Lung microvascular endothelial cell (primary cell): ENCODE measurements at places on chromosomes 5 and 9. TPM values are rescaled to one million over a fixed set of nuclear protein-coding genes. Genes with fewer than 3 reads are reported as not detected.

DNA sequence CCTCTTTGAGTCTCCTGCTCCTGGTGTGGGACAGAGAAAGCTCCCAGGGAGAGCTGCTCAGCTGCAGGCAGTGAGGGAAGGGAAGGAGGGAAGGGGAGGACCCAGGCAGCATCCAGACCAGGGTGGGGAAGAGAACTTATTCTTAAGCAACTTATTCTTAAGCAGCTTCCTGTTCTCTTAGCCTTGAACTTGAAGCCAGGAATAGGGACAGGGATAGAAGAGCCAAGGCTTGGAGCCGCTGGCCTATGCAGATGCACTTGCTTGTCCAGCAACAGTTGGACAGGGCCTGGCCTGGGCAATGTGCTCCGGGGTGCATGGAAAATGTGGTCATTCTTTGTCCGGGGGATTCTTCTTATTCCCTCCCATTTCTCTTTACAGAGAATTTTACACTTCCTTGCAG, 31.4 kb upstream of the SPTLC1 start:
- no peak for DNase-seq

DNA sequence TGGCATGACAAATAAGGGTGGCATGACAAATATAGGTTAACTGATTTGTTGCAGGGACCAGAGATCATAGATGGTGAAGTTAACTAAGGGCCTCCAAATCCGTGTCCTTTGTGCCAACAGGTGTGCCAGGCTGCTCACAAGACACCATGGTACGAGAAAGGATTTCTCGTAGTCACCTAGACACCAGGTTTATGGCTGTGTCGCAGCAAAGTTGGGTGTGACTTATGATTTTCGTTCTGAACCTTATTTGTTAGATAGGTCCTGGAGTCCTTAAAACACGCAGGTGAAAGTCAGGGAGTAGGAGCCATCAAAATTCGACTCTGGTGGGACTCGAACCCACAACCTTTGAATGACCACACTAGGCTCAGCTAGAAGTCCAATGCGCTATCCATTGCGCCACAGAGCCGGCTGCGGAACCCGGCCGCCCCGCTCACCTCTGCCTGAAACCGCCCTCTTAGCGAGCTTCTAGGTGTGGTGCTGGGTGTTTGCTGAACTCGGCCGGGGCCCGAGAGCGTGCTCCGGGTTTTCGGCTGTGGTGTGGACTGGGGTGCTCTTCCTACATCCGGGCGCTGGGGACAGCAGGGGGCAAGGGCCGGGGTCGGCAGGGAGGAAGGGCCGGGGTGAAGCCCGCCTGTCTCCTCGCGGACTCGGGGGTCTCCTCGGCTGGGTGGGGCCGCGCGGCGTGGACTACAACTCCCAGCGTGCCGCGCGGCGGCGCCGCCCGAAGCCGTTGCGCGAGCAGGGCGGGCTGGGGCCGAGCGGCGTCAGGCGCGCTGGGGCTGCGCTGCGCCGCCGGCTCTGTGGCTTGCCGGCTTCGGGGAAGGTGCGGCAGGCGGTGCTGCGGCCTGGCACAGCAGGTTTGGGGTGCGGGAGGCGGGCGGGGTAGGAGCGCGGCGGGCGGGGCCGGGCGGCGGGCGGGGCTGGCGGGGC, at the start of gene SLC27A4:
Gene SLC27A4, plus strand, starts transcription at position 767 of the 930 bp plus-strand sequence. CDS start 2,606 bp downstream, outside the sequence.
- DNase-seq: peak; percentile 79

GRCh38 chr9:89535461-89535860, 37.5 kb upstream of the SEMA4D start:
- no peak for DNase-seq

- DNase-seq: no peak
These were observed 15.1 kb upstream of the TNFSF15 start for GRCh38 chr9:114820776-114821501.

GRCh38 chr9:124869986-124870560, 8.1 kb downstream of the ARPC5L start:
- peak; percentile 77 for DNase-seq

Gene SMIM33
- under 0.01 TPM in 1 of 2 replicates, not detected in the other for total RNA-seq

Gene RNF183
- not detected in 2 replicates for total RNA-seq

Gene SVEP1
- under 0.01 TPM in 2 replicates for total RNA-seq

DNA sequence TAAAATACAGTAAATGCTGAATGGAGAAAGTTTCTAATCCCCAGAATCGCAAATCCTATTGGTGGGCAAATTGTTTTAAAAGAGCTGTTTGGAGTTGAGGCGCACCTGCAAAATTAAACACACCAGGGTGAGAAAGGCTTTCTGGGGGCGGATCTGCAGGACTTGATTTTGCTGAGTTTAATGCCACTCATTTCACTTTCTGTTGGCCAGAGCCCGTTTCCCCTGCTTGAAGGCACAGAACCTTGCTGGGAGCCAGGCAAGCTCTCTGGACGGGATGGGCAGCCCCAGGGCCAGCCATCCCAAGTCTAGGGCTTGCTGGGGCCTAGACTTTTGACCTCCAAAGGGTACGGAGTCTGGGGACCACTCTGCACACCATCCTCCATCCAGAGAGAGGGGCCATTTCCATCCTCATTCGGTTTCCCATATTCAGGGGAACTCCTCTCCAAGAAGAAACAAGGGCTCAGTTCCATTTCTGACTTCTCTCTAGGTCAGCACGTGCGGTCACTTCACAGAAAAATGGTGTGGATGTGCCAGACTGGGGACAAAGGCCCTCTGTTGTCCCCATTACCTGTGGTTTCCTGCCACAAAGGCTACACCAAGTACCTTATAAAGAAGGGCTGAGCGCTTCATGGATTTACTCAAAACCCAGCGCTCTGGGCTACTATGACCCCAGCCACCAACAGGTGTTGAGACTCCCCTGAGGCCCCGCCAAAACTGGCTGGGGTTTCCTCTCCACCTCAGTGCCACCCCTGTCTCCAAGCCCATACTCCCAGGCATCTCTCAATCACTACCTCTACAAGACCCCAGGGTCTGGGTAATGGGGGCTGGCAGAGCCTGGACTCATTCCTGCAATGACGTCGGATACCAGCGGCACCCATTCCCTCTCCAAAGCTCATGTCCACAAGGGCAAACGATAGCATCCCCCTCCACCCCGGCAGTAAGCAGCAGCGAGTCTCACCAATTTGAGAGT, 170.0 kb downstream of the AUH start:
- DNase-seq: no peak

- no peak for DNase-seq
These were observed 373.7 kb downstream of the TLE4 start for GRCh38 chr9:79945495-79945894.
